ENCODE measurements at places on chromosomes 13 and 19. TPM values are rescaled to one million over a fixed set of nuclear protein-coding genes. Genes with fewer than 3 reads are reported as not detected.

CGB2 gene
- total RNA-seq: not detected

ZNF460 gene
- total RNA-seq: 164 TPM

CLEC17A gene
- total RNA-seq: not detected

LGALS14 gene
- total RNA-seq: not detected

KRTDAP gene
- total RNA-seq: not detected

RGS9BP gene
- total RNA-seq: 7.4 TPM

LRRC63 gene
- 0.60 TPM for total RNA-seq

CDC16 gene
- 98.8 TPM for total RNA-seq

ZNF20 gene
- total RNA-seq: 15.7 TPM

CD22 gene
- total RNA-seq: 0.66 TPM

BEST2 gene
- total RNA-seq: 0.55 TPM

ZNF865 gene
- total RNA-seq: 5.4 TPM

MATK gene
- 27.5 TPM for total RNA-seq

GNG8 gene
- not detected for total RNA-seq

CUL4A gene
- 87.0 TPM for total RNA-seq

CATSPERD gene
- not detected for total RNA-seq

CYSLTR2 gene
- 1.0 TPM for total RNA-seq

ZNF90 gene
- total RNA-seq: 8.5 TPM
